ENCODE measurements at places on chromosomes 2 and 18.

- no peak for DNase-seq
Observed at GRCh38 chr2:241535871-241536655, 22.5 kb upstream of the BOK start.

DNA sequence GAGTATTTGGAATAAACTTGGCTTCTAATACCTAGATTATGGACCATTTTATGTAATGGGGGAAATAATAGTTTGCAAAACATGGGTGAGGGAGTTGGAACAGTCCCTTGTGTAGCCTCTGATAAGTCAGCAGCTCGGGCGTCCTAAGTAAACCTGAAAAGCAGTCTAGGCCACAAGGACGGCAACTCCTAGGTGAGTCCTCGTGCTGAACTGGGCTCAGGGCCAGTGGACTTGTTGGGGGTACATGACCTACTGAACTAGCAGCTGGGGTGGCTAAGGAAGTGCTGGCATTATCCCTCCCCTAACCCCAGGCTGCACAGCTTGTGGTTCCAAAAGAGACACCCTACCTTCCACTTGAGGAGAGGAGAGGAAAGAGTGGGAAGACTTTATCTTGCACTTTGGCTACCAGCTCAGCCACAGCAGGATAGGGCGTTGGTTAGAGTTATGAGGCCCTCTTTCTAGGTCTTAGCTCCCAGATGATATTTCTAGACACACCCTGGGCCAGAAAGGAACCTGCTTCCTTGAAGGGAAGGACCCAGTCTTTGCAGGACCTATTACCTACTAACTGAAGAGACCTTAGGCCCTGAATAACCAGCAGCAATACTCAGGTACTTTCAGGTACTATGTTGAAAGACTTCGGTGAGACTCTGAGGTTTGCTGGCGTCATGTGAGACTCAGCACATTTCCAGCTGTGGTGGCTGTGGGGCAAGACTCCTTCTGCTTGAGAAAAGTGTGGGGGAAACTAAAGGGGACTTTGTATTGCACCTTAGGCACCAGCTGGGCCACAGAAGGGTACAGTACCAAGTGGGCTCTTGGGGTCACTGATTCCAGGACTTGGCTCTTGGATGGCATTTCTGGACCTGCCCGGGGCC is 71.0 kb downstream of the AQP4 start:
- no peak for DNase-seq

GRCh38 chr2:161571051-161571429 is 53.2 kb upstream of the SLC4A10 start:
- DNase-seq = no peak

- DNase-seq = no peak
Observed at GRCh38 chr2:67579806-67580205, 182.7 kb downstream of the ETAA1 start.

DNA sequence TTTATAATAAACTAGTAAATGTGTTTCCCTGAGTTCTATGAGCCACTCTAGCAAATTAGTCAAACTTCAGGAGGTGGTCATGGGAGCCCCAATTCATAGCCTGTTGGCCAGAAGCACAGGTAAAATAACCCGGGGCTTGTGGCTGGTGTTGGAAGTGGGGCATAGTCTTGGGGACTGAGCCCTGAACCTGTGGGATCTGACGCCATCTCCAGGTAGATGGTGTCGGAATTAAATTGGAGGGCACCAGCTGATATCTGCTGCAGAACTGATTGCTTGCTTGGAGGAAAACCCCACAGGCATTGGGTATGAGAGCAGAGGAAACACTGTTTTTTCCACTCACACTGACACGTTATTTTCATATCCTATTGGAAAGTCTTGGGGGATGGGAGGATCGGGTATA is 14.1 kb downstream of the NMS start:
- DNase-seq = no peak

- DNase-seq = no peak
Observed at GRCh38 chr2:204108330-204108751, 171.8 kb downstream of the ICOS start.

- DNase-seq = no peak
Observed at GRCh38 chr2:73910873-73911547, 15.7 kb upstream of the DGUOK start.

DNA sequence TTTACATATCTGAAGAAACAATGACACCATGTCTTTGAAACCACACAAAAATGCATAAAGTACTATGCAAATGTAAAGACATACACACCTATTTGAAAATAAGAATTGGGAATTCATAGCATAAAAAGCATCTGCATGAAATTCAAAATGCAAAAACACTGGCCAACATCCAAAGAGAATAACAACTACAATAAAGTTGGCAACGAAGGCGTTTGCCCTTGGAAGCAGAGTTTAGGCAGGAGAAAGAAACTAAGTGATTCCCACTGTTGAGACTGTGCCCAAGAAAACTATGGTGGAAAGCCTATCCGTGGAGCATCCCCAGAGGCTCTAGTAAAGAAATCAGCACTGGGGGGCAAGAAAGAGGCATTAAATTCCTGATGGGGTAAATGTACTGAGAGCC is 292.8 kb downstream of the RIT2 start:
- DNase-seq = no peak

GRCh38 chr2:205563646-205564045 is 118.7 kb upstream of the NRP2 start:
- no peak for DNase-seq

GRCh38 chr2:36140391-36140790 is 215.2 kb upstream of the CRIM1 start:
- DNase-seq = no peak

DNA sequence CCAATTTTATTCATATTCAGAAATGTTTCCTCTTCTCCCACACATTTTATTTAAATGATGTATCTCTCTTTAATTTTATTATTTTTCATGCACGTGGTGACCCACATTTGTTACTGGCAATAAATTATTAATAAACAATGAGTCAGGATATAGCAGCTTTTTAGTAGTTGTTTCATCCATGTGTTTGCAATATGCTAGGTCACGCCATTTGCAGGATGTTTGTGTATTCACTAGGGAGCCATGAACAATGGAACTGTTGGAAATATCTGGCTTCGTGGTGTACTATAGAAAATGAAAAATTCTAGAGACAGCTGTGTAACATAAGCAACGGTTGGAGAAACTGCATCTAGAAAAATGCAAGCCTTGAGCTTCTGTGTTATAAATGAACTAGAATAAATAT is 176.0 kb upstream of the COL3A1 start:
- no peak for DNase-seq

DNA sequence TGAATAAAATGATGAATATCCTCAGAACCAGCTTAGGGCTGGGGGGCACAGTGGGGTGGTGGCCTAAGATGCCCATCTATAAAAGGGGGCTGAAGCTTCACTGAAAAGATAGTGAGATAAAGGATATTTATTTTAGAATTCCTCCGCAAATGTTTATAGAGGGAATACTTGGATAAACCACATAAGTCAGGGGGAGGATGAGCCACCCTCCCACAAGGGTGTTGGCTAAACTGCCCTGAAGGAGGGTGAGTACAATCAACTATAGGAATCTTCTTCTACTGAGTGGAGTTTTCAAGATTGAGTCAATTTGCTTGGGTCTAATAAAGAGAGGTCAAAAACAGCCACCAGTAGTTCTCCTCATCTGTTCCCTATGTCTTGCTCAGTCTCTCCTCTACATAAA is 114.5 kb upstream of the TANK start:
- no peak for DNase-seq

DNA sequence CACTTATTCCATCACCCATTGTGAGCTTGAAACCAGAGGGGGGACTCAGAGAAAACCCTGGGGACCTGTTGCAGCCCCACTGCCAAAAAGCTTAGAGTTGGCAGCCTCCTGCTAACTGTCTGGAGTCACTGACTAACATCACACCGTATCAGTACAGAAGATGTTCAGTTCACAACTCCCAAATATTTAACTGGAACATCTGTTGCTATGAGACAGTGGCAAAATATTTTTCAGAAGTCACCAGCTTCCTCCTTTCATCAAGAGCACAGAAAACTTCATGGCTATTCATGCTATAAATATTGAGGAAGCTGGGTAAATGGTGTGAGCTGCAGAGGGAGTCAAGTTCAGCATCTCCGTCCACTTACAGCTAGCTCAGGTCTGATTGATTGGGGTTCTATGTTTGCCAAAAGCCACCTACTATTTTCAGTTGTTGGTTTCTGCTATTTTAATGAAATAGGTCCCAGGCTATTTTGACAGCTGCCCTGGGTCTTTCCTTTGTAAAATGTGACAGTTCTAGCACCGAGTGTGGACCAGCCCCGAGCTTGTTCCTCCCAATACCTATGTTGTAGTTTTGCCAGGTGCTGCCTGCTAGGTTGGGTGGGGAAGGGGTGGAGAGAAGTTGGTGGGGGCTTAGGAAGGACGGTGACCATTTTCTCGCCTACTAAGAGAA is 9.8 kb downstream of the TUBB6 start:
- DNase-seq = no peak

DNA sequence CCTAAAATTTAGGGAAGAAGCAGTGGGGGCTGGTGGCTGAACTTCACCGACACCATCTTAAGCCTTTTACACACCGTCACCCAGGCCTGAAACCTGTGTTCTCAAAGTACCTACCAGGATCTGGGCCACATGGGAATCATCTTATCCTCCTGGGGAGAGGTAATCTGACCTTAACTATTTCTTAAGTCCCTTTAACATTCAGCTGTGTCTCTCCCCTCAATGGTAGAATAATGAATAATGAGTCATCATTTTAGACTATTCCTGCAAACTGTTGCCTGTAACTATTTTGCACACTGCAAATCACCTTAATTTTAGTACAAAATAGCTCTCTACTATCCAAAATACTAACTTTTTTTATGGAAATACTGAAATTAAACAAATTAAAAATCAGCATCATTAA is 149.4 kb upstream of the KLF7 start:
- DNase-seq = no peak

GRCh38 chr2:218982586-218983262 is 2.3 kb downstream of the FEV start:
- no peak for DNase-seq

DNA sequence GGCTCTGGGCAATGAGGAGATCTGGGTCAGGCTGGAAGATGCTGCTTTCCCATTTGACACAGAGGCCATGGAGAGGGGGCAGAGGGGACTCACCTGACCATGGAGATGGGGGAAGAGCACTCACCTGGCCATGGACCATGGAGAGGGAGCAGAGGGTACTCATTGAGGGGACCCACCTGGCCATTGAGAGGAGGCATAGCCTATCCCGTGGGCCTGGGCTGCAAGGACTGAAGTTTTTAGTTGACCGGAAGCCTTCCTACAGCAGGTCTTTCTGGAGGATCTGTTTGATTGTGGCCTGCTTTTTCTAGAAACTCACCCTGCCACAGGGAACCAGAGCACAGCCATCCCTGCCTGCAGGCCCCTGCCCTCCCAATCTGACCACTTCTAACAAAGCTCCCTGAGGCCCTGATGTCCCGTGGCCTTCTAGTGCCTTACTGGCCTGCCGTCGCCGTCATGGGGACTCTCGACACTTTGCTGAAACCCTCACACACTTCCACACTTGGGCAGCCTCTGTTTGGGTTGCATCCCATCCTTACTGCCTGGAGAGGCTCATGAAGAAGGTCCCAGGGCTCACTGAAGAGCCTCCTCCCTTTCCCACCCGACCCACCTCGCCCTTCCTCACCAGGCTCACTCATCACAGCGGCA is 5.1 kb upstream of the PROM2 start:
- no peak for DNase-seq

DNA sequence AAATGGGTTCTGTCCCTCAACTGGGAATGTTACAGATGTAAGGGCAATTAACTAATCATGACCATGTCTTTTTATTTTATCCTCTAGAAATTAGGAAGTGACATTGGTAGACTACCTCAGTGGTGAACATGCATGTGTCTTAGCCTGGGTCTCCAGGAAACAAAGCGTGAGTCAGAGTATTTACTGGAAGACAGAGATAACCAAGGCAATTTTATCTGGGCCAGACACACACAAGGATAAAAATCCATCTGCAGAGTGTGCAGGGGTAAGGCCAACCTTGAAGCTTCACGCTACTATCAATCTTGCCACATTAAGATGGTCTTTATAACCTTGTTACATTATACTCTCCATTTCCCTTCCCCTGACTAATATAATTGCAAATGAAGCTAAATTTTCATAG is 487.5 kb downstream of the SUCLG1 start:
- no peak for DNase-seq

DNA sequence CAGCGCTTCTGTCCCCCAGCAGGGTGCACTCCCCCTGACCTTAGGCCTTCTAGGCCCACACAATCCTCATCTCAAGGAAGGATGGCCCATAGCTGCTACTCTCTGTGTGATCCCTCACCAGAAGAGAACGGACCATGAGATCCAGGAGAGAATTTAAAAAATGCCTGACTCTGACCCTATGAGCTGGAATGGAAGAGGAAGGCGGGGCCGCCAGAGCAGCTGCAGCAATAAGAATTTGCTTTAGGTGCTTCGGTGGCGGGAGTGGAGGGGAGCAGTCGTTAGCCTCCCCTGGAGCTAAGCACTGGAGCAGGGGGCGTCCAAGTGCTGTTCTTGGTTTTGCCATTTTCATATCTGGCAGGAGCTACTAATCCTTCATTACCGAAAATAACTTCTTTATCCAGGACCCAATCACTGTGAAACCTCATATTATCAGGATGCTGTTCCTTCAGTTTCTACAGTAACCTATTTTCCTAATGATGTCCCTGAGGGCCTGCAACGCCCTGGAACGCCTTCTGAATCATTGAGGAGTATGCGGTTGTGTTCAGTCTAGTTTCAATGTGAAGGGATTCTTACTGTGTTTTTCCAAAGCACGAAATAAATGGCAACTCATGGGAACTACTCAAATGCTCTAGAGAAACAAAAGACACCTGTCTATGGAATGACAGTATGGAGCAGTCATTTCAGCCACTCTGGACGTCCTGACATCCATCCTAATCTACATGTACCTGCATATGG is 105.1 kb upstream of the SIX2 start:
- DNase-seq = no peak

DNA sequence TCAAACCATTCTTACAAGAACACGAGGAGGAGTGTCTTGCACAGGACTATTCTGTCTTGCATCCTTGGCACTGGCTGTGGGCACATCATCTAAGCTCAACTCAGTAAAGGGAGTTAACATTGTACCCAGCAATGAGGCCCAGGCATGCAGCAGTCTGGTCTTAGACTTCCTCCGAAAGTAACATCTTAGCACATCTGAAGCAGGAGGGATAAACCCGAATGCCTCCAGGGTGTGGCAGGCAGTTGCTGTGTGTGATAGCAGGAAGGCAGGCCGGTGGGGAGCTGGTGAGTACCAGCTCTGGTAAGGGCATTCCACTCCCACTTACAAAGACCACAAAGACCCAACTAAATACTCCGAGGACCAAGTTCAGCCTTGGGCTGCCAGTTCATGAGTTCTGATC is 206.3 kb downstream of the TSN start:
- DNase-seq = no peak

DNA sequence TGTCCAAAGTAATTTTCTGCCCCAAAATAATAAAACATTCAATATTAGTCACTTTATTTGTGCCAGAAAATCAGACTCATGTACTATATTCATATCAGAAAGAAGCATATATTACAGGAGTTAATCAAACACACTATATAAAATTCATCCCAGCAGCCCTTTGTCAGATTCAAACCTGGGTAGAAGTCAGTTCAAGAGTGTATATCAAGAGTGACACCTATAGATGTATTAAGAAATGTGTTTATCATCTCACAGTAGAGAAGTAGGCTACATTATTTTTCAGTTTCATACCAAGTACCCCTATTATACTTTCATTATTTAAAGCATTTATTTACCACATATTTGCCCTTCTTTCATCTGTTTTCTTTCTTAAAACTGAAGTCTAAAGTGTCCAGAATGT is 193.2 kb upstream of the DDX18 start:
- DNase-seq = no peak

- no peak for DNase-seq
Observed at GRCh38 chr18:44325903-44326635, 354.6 kb upstream of the SETBP1 start.
